Upper lobe of left lung (tissue), 6 donors: ENCODE measurements at places on chromosomes 7 and 10. TPM values are rescaled to one million over a fixed set of nuclear protein-coding genes. Genes with fewer than 3 reads are reported as not detected.

Gene GTF2IRD1
- 32.3 TPM for total RNA-seq

Gene STEAP1B
- 2.1 TPM for total RNA-seq

Gene CDH23
- 6.7 TPM for total RNA-seq

Gene GNGT1
- total RNA-seq, result not detected

Gene PLCE1
- total RNA-seq, result 8.4 TPM

Gene TAS2R41
- 0.54 TPM for total RNA-seq

Gene PLAU
- total RNA-seq, result 9.9 TPM

Gene TEX47
- not detected for total RNA-seq

Gene PGAM1
- 184 TPM for total RNA-seq

Gene CCDC172
- total RNA-seq, result not detected

Gene GPR26
- total RNA-seq, result not detected

Gene ESYT2
- total RNA-seq, result 69.7 TPM

Gene CRHR2
- total RNA-seq, result not detected

Gene PON1
- 1.7 TPM for total RNA-seq

Gene BEND7
- 41.7 TPM for total RNA-seq

Gene SUN1
- total RNA-seq, result 122 TPM

Gene RPP38
- 12.9 TPM for total RNA-seq

Gene CYP3A7
- total RNA-seq, result 1.7 TPM

Gene NKX2-3
- total RNA-seq, result not detected

Gene IFIT5
- 19.1 TPM for total RNA-seq

Gene PRPS1L1
- not detected for total RNA-seq

Gene LIPM
- total RNA-seq, result not detected

Gene COL26A1
- not detected for total RNA-seq

Gene SNX10
- 36.1 TPM for total RNA-seq

Gene MSMB
- total RNA-seq, result not detected

Gene WEE2
- not detected for total RNA-seq

Gene ARHGEF5
- 35.9 TPM for total RNA-seq

Gene RAPGEF5
- 102 TPM for total RNA-seq

Gene GPR15LG
- not detected for total RNA-seq

Gene TMEM106B
- 30.9 TPM for total RNA-seq

Gene LIPK
- total RNA-seq, result not detected

Gene SLC13A1
- not detected for total RNA-seq

Gene AKR1C4
- total RNA-seq, result not detected

Gene SPDYE11
- total RNA-seq, result not detected

Gene OR2A7
- 9.4 TPM for total RNA-seq

Gene PDZD7
- 1.5 TPM for total RNA-seq

Gene ADD3
- 34.1 TPM for total RNA-seq
